ENCODE measurements at places on chromosomes 2 and 18.

GRCh38 chr2:191746346-191747169 lies 68.6 kb downstream of the NABP1 start:
- no peak for DNase-seq

DNA sequence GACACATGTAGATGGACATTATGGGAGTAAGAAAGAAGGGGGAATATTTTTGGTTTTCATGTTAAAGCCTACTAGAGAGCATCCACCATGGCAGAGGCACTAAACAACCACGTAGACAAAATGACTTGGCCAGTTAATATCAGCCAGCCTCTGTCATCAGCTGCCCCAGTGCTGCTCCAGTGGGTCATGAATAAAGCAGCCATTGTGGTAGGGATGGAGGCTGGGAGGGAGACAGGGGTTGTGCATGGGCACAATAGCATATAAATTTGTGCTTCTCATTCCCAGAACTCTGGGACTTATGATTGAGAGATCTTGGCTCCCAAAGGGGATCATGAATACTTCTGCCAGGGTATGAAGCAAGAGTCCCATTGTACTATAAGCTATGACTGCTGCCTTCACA lies 31.1 kb upstream of the CXCR4 start:
- DNase-seq: no peak

- no peak for DNase-seq
Measured at GRCh38 chr2:161134547-161135518, 25.4 kb upstream of the TANK start.

- no peak for DNase-seq
Measured at GRCh38 chr2:101395545-101396315, 8.4 kb upstream of the CREG2 start.

GRCh38 chr2:5756272-5756671 lies 64.1 kb downstream of the SOX11 start:
- DNase-seq: no peak

- DNase-seq: no peak
Measured at GRCh38 chr2:74253971-74254310, 55.5 kb downstream of the MTHFD2 start.

DNA sequence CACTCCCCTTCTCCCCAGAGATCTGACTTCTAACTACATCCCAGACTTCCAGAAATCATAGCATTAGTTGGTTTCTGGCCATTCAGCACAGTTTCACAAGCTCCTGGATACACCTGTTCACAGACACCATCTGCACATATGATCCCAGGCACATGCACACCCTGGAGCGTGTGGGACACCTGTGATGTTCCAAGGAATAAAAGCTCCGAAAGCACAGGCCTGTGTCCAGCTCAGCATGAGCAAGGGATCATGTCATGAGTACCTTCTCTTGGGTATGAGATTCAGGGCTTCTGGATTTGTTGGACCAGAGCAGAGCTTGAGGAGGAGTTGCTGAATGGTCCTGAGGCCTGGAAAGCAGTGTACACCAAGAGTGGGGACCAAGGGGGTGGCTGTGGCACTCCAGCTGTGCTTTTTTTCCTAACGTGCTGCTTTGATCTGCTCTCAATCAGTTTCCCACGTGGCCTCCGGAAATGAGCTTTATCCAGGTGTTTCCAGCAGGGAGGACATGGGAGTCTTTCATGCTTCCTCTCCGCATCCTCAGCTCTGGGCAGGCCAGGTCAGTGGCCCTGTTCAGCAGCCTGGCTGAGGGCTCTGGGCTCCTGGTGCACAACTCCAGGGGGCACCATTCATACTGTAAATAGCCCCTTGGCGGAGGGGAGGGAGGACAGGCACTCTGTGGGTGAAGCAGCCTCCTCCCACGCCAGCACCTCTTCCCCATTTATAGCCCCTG lies 1.8 kb downstream of the DYSF start:
- no peak for DNase-seq

DNA sequence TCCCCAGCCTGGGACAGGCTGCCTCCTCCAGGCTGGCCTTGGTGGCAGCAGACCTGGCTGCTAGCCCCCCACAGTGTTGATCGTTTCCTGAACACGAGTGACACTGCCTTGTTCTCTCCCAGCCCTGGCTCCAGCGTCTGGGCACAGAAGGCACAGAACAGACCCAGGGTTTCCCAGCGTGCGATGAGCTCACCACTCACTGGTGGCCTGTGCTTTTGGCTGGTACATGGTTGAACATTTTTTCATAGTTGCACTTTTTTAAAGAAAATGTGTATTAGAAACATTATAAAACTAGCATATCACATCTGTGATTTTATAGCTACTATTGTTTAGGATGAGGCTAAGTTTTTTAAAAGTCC lies 40.9 kb downstream of the SCTR start:
- no peak for DNase-seq

GRCh38 chr18:55048892-55049291 lies 89.6 kb upstream of the CCDC68 start:
- DNase-seq: no peak

DNA sequence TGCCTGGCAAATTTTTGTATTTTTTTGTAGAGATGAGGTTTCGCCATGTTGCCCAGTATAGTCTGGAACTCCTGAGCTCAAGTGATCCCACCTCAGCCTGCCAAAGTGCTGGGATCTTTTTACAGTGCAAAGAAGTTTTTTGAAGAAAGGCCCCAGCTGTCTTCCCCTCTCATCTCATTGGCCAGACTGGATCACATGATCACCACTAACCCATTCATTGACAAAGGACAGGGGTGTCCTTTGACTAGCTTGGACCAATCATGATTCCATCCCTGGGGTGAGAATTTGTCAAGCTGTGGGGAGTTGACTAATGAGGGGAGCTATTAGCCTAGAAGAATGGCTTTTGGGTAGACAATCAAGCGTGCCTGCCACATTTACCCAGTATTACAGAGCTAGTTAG lies 232.9 kb upstream of the TANK start:
- DNase-seq: no peak

DNA sequence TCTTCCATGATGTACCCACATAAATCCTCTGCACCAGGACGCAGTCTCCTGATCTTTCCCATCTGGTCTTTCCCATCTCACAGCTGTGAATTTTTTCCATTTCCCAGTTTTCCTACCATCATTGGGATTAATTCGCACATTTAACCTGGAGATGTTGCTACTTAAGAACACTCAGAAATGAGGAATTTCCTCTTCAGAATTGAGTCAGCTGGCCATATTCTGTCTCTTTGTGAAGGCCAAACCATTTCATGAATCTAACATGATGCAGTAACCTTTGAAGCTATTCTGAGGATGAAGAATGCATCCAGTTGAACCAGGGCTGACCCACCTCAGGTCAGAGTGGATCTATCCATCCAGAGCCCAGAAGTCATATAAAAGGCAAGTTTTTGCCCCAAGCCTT lies 326.8 kb downstream of the SETBP1 start:
- DNase-seq: no peak

GRCh38 chr18:3572761-3573160 lies 122.8 kb downstream of the TGIF1 start:
- DNase-seq: no peak

GRCh38 chr2:238928520-238929241 lies 80.8 kb downstream of the TWIST2 start:
- no peak for DNase-seq
